GM23248 (cell line): ENCODE measurements at places on chromosomes 4 and X. TPM values are rescaled to one million over a fixed set of nuclear protein-coding genes. Genes with fewer than 3 reads are reported as not detected.

- H3K4me1 ChIP-seq: no peaks in the 10 kb centered on the region
- no peak overlapping the region for H3K4me3 ChIP-seq
- H3K36me3 ChIP-seq: no peaks in the 10 kb centered on the region
- peak; percentile 67 for DNase-seq
- H3K27ac ChIP-seq: no peak overlapping the region
Measured at GRCh38 chrX:52574416-52575275, 57.8 kb upstream of the XAGE1B start.

- H3K4me3 ChIP-seq: no peak overlapping the region
- no peaks in the 10 kb centered on the region for H3K4me1 ChIP-seq
- no peak for DNase-seq
Measured at GRCh38 chrX:150455215-150455608, 92.1 kb downstream of the MAMLD1 start.

GRCh38 chr4:22573641-22574040 lies 57.8 kb upstream of the ADGRA3 start:
- no peaks in the 10 kb centered on the region for H3K36me3 ChIP-seq
- H3K27ac ChIP-seq: no peak overlapping the region
- H3K27me3 ChIP-seq: no peaks in the 10 kb centered on the region
- no peaks in the 10 kb centered on the region for H3K4me1 ChIP-seq

DNA sequence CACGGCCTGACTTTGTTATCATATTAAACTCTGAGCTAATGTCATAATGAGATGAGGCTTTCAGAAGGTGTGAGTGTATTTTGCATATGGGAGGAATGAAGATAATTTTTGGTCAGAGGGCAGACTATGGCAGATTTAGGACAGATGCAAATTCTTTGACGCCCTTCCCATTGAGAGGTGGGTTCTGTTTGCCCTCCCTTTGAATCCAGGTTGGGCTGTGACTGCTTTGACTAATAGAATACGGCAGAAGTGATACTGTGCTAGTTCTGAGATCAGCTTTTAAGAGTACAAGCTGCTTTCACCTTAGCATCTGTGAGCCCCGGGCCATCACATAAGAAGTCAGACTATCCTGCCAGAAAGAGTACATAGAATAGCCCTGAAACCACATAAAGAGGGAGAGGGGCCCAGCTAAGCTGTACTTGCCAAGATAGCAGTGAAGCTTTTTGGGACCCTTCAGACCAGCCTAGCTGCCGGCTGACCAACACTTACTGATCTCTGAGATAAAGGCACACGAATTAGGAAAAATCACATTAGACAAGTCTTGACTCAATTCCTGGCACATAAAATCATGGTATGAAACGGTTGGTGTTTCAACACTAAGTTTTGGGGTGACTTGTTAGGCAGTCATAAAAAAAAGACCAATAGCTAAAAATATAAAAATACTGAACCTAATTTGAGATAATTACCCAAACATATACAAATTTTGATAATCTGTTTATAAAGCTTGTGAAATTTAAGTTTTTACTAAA lies 166.7 kb upstream of the SH3RF1 start:
- no peaks in the 10 kb centered on the region for H3K27me3 ChIP-seq
- H3K4me3 ChIP-seq: no peak overlapping the region
- H3K4me1 ChIP-seq: no peaks in the 10 kb centered on the region
- H3K27ac ChIP-seq: no peak overlapping the region
- H3K36me3 ChIP-seq: no peaks in the 10 kb centered on the region

DNA sequence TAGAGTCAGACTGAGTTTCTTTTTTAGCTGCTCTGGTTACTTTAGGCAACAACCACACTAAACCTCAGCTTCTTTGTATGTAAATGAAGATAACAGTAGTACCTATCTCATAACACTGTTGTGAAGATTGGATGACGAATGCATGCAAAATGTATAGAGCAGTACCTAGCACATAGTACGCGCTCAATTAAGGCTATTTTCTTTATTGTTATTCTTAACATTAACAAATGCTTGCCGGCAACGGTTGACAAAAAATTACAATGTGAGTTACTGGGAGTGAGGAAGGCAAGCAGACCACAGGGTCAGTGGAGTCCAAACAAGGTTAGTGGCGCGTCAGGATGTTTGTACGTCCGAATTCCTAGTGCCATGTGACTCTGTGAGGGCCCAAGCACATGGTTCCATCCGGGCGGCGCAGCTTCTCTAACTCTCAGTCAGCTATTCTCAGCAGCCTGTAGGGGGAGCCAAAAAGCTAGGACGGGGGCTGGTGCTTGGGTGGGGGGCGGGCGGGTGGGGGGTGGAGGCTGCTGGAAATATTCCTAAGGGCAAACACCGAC lies 821 bp upstream of the NALF2 start:
- H3K36me3 ChIP-seq: no peaks in the 10 kb centered on the region
- DNase-seq: no peak
- H3K4me3 ChIP-seq: no peak overlapping the region
- H3K4me1 ChIP-seq: no peaks in the 10 kb centered on the region

DNA sequence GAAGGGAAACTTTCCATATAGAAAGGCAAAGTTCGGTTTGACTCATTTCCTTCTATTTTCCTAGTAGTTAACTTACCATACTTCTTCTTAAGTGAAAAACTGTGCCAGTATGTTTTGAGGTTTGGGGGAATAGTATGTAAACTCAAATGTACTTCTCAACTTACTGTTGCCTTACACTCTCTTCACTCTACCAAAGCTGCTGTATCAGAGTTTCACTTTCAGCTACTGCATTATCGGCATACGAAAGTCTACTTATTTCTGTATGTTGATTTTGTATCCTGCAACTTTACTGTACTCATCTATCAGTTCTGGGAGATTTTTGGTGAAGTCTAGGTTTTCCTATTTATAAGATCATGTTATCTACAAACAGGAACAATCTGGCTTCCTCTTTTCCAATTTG lies 932.7 kb downstream of the FAT4 start:
- H3K4me3 ChIP-seq: no peak overlapping the region
- DNase-seq: no peak
- no peaks in the 10 kb centered on the region for H3K4me1 ChIP-seq
- no peaks in the 10 kb centered on the region for H3K27me3 ChIP-seq

DNA sequence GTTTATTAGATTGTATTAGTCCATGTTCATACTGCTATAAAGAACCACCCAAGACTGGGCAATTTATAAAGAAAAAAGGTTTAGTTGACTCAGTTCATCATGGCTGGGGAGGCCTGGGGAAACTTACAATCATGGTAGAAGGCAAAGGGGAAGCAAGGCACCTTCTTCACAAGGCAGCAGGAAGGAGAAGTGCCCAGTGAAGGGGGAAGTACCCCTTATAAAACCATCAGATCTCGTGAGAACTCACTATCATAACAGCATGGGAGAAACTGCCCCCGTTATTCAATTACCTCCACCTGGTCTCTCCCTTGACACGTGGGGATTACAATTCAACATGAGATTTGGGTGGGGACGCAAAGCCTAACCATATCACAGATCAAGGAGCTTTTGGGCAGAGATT lies 8.1 kb upstream of the HSD17B13 start:
- H3K27me3 ChIP-seq: no peaks in the 10 kb centered on the region
- no peaks in the 10 kb centered on the region for H3K36me3 ChIP-seq
- H3K4me3 ChIP-seq: no peak overlapping the region
- no peak for DNase-seq

DNA sequence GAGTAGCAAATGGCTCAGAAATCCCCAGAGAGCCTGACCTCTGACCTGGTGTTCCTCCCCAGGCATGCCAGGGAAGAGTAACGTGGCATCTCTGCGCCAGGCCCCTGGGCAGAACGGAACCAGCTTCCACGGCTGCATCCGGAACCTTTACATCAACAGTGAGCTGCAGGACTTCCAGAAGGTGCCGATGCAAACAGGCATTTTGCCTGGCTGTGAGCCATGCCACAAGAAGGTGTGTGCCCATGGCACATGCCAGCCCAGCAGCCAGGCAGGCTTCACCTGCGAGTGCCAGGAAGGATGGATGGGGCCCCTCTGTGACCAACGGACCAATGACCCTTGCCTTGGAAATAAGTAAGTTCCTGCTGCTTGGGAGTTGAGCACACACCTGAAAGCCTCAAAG lies 83.4 kb upstream of the PACRGL start:
- peaks cover 16% of the 10 kb centered on the region for H3K4me1 ChIP-seq
- H3K27ac ChIP-seq: no peak overlapping the region
- no peak for DNase-seq
- H3K36me3 ChIP-seq: peaks cover 15% of the 10 kb centered on the region

GRCh38 chr4:119314356-119314755 lies 7.6 kb downstream of the FABP2 start:
- peaks cover 15% of the 10 kb centered on the region for H3K4me1 ChIP-seq
- no peaks in the 10 kb centered on the region for H3K36me3 ChIP-seq
- H3K27ac ChIP-seq: no peak overlapping the region
- peak; percentile 70 for DNase-seq
- H3K4me3 ChIP-seq: no peak overlapping the region
- H3K27me3 ChIP-seq: no peaks in the 10 kb centered on the region

- H3K4me3 ChIP-seq: no peak overlapping the region
- no peak for DNase-seq
- H3K27ac ChIP-seq: no peak overlapping the region
- no peaks in the 10 kb centered on the region for H3K36me3 ChIP-seq
- peaks cover 13% of the 10 kb centered on the region for H3K4me1 ChIP-seq
Measured at GRCh38 chrX:19958552-19959486, 32.0 kb downstream of the BCLAF3 start.

DNA sequence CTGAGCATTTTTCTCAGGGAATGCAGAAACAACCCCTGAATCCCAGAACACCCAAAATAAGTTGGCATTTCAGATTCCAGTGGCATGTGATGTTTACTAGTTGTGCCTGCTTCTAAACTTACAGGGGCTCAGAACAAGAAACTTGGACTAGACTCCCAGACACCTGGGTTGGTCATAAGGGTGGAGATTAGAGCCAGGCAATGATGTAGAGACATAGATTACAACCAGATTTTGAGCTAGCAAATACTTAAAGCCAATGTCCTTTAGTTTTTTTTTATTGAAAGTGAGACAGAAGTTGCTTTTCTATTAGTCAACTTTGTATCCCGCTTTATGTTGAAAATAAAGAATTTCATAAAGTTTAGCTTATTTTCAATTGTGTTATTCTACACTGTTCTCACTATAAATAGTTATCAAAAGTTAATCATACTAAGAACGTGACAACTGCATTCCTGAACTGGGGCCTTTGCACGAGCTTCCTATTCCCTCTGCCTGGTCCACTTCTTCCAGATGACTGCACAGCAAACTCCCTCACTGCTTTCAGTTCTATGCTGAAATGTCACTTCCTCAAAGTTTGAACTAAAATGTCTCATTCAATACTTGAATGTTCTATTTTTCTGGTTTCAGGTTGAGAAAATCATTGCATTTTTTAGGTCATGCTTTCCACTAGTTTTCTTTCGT lies 224.7 kb upstream of the PPP1R2C start:
- H3K27me3 ChIP-seq: no peaks in the 10 kb centered on the region
- H3K36me3 ChIP-seq: no peaks in the 10 kb centered on the region
- H3K4me1 ChIP-seq: no peaks in the 10 kb centered on the region

DNA sequence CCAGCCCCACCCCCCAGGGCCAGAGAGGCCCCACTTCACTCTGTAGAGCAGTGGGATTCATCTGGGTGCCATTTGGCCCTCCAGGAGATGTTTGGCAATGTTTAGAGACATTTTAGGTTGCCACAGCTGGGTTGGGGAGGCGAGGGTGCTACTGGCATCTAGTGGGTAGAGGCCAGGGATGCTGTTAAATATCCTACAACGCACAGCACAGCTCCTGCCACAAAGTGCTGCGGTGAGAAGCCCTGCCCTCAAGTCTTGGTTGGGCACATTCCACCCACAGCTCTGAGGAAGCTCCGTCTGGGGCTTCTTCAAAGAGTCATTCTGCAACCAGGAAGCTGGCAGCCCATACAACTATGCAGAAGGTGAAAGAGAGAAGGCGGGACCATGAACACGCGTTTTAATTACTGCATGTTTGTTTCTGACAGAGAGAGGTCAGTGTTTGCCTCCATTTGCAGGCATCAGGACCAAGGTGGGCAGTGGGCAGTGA lies 48.1 kb upstream of the FAM9C start:
- peaks cover 8% of the 10 kb centered on the region; the same call in 1 of the 2 replicates for H3K4me1 ChIP-seq
- H3K27me3 ChIP-seq: no peaks in the 10 kb centered on the region
- no peaks in the 10 kb centered on the region for H3K36me3 ChIP-seq
- H3K4me3 ChIP-seq: no peak overlapping the region
- DNase-seq: no peak

GRCh38 chrX:124388562-124388961 lies 42.2 kb downstream of the SH2D1A start:
- no peak overlapping the region for H3K4me3 ChIP-seq
- no peaks in the 10 kb centered on the region for H3K36me3 ChIP-seq
- DNase-seq: peak; percentile 58
- no peaks in the 10 kb centered on the region for H3K4me1 ChIP-seq
- H3K27ac ChIP-seq: no peak overlapping the region

PAGE4 gene
- total RNA-seq: not detected in 2 replicates

TSPAN7 gene
- not detected in 2 replicates for total RNA-seq

KIT gene
- total RNA-seq: 0.51 and 6.7 TPM in 2 replicates

TLR3 gene
- 0.38 and 0.54 TPM in 2 replicates for total RNA-seq

ARSJ gene
- total RNA-seq: 31.7 and 32.2 TPM in 2 replicates

P2RY10 gene
- not detected in 2 replicates for total RNA-seq

HSFX2 gene
- 0.43 TPM in 1 of 2 replicates, not detected in the other for total RNA-seq

GPR78 gene
- total RNA-seq: not detected in 2 replicates

ZFP92 gene
- total RNA-seq: 0.11 TPM in 1 of 2 replicates, not detected in the other
